Activated CD4-positive, alpha-beta T cell treated with anti-CD3 and anti-CD28 coated beads, Interleukin-2, amount 10 ng/mL, durations not matched to agents 24 days and 14 days (primary cell): ENCODE measurements at places on chromosomes 16 and 17. TPM values are rescaled to one million over a fixed set of nuclear protein-coding genes. Genes with fewer than 3 reads are reported as not detected.

- DNase-seq = no peak
These were observed 2448.7 kb downstream of the TP53TG3F start for GRCh38 chr16:35908152-35908551.

DDX28 gene
- 23.9 and 26.1 TPM in 2 replicates for total RNA-seq

SPDYE4 gene
- not detected in 2 replicates for total RNA-seq

DNA sequence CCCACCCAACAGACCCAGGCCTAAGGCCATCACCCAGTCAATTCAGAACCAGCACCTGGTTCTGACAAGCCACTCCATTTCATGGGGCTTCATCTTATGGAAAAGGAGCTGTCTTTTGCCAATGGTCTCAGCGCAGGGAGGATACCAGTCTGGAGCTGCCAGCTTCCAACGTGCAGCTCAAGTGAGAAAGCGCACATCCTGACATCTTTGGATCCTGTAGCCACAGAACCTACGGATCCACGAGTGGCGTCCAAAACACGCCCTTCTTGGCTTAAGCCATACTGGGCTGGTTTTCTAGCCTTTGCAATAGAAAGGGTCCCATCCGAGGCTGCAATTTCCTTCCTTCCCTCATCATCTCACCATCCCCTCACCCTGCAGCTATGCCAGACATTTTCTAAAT lies 101.8 kb downstream of the GAS7 start:
- no peak for DNase-seq

DNA sequence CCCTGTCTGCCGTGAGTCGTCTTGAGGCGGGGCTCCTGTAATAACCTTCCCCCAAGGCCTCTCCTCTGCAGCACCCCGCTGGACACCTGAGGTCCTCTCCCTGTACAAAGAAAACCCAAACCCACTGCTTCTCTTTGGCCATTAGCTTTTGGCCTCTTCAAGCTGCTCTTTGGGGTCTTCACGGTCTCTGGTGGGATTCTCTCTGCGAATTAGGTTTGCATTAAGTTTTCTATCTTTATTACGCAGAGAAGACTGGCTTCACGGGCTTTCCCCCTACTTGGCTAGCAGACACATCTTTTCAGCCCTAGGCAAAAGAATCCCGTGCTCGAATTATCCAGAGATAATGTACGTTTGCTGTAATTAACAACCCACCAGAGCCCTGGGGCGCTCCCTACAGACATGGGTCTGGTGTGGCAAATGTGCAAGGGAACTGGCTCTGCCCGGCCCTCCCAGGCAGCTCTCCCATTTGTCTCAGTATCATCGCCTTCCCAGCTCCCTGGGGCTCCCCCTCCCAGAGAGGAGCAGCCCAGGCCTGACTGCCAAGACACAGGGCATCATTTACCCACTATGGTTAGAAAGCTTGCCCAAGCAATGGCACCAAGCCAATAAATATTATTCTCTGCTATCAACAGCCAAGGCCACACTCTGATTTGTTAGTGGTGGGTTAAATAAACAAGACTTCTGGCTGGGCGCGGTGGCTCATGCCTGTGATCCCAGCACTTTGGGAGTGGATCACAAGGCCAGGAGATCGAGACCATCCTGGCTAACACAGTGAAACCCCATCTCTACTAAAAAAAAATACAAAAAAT lies 24.7 kb upstream of the KLHDC4 start:
- DNase-seq = no peak

- no peak for DNase-seq
These were observed 40.0 kb upstream of the TAC4 start for GRCh38 chr17:49887744-49888360.
